ENCODE measurements at places on chromosomes 11 and 22.
A peak's percentile ranks its signal among the peaks of the same experiment; 100 is the strongest.

DNA sequence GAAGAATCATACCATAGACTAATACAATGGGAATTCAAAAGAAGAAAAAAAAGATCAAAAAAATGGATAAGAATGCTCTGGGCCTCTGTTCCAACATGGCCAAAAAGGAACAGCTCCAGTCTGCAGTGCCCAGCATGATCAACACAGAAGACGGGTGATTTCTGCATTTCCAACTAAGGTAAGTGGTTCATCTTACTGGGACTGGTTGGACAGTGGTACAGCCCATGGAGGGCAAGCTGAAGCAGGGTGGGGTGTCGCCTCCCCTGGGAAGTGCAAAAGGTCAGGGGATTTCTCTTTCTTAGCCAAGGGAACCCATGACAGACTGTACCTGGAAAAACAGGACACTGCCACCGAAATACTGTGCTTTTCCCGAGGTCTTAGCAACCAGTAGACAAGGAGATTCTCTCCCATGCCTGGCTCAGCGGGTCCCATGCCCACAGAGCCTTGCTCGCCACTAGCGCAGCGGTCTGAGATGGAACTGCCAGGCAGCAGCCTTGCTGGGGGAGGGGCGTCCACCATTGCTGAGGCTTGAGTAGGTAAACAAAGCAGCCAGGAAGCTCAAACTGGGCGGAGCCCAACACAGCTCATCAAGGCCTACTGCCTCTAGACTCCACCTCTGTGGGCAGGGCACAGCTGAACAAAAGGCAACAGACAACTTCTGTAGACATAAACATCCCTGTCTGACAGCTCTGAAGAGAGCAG, 428.4 kb downstream of the MN1 start:
- DNase-seq, result no peak

DNA sequence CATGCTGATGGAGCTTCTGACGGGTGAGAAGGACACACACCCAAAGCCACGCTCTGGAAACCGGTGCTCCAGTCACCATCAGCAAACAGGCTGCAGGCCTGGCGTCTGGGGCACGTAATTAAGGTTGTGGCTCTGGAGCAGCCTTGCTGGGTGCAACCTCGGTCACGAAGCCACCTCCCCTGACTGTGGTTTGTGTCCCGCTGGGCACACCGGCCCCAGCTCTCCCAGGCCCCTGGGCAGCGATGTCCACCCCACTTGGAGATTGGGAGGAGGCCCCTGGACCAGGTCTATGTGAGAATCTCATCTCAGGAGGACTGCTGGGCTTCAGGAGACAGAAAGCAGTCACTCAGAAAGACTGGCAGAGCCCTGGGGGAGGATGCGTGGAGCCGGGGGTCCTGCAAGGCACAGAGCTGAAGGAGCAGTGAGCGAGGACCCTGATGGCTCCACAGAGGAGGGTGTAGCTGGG, 631.6 kb downstream of the BRD1 start:
- no peak for DNase-seq

DNA sequence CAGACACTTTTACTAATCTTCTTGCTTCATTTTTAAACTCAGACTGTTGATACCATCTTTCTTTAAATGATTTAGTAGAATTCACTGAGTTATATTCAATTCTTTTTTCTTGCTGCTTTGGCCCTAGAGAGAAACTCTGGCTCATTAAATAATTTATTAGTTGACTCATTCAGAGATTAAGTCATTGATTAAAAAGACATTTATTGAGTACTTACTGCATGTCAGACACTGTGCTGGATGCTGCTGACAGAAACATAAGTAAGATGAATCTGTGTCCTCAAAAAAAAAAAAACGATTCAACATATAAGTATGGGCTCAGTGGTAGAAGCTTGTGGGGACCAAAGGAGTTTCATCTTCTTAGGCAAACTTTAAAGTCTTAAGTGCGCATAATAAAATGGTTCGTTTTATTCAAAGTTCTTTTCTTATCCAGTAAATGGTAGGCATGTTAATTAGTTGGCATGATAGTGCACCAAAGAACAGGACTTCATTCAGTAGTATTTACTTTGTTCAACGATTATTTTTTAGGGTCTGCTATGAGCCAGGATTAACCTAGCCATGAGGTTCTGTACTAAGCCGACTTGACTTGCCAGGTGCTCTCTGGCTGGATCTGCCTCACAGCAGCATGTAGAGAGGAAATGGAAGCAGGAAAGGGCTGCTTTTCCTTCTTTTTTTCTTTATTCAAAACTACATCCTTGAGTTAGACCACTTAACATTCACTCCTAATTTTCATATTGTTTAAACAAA, 281.0 kb upstream of the CTSC start:
- DNase-seq, result no peak

DNA sequence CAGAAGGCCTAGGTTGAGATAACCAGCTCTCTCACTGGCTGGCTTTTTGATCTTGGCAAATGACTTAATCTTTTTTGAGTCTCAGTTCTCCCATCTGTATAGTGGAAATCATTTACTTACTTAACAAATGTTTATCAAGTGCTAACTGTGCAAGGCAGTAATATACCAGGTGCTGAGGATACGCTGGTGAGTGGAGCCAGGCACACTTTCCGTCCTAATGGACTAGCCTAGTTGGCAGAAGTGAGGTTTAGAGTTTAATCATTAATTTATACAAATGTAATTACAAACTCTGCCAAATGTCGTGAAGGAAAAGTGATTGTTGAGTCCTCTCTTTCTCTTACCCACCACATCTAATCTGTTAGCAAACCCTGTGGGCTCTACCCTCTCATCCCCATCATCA, 33.3 kb downstream of the EXT2 start:
- no peak for DNase-seq

- no peak for DNase-seq
Observed at GRCh38 chr11:107957109-107957588, 28.9 kb downstream of the RAB39A start.

- no peak for DNase-seq
Observed at GRCh38 chr11:103582351-103582909, 454.0 kb upstream of the DDI1 start.

GRCh38 chr11:109783840-109784239, 309.4 kb upstream of the ZC3H12C start:
- DNase-seq, result no peak

DNA sequence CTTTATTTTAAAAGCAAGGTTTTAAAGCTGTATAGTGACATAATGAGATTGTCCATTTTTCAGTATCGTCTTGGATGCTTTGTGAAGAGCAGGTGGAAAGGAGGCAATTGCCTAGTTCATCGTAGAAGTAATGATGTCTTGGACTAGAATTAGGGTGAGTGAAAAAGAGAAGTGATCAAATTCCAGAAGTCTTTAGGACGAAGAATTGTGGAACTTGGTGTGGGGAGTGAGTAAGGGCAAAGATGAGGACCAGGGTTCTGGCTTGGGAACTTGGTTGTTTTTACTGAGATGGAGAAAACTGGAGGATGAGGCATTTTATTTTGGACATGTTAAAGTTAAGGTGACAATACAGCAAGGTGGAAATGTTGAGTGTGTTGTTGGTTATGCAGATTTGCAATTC, 1.2 kb downstream of the ILK start:
- no peak for DNase-seq

DNA sequence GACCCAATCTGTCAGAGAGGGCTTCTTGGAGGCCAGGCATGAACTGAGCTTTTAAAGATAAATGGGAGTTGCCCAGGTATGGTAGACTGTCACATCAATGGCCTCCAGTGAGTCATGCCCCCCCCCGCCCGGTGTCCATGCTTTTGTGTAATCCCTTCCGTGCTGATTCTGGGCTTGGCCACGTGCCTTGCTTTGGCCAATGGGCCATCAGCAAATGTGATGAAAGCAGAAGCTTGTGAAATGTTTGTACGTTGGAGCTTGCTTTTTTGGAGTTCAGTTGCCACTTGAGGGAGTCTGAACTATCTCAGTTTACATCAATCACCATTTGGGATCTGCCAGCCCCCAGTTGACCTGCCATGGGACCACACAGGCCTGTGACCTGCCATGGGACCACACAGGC, 4.3 kb upstream of the THY1 start:
- DNase-seq, result no peak

- DNase-seq, result no peak
Observed at GRCh38 chr11:14793546-14793945, 98.5 kb downstream of the CYP2R1 start.

GRCh38 chr11:65865550-65866172, 5.4 kb downstream of the MUS81 start:
- peak; percentile 39 for DNase-seq

GRCh38 chr11:80815752-80816453, 1375.1 kb upstream of the TENM4 start:
- no peak for DNase-seq

- peak; percentile 67 for DNase-seq
Observed at GRCh38 chr11:131370090-131370751, at the start of gene NTM. Gene NTM, plus strand, starts transcription at chr11:131370615.

GRCh38 chr11:32312865-32313403, 122.4 kb downstream of the WT1 start:
- DNase-seq, result no peak

Data from right forelimb (tissue), 1 donor.